ENCODE measurements at places on chromosomes 6 and 20. TPM values are rescaled to one million over a fixed set of nuclear protein-coding genes. Genes with fewer than 3 reads are reported as not detected.

Gene LTA
- total RNA-seq, result 16.7 TPM

Gene FAM217A
- total RNA-seq, result not detected

Gene PHACTR2
- 25.0 TPM for total RNA-seq

Gene WDR46
- total RNA-seq, result 13.6 TPM

Gene HTR1B
- not detected for total RNA-seq

Gene EDN1
- 1.1 TPM for total RNA-seq

All from CD4-positive, alpha-beta T cell (primary cell).